ENCODE measurements at places on chromosomes 11 and 22. TPM values are rescaled to one million over a fixed set of nuclear protein-coding genes. Genes with fewer than 3 reads are reported as not detected.

GRCh38 chr11:122453586-122453985, 201.9 kb upstream of the UBASH3B start:
- DNase-seq = no peak

DNA sequence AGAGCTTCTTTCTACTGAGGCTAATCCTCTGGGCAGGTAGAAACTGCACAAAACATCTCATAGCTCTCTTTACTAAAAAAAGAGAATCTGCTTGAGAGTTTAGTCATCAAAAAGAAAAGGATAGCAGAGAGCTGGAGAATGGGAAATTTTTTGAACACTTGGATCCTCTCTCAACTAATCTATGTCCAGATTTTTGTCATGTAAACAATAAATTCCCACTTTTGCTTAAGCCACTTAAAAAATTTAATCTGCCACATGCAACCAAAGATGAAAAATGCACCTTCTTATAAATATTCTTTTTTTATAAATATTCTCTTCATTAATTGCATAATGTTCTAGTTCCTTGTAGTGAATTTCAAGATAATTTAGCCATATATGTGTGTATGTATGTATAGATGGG, 10.5 kb downstream of the OR5D16 start:
- no peak for DNase-seq

GRCh38 chr11:130477586-130478203, 29.2 kb downstream of the ADAMTS15 start:
- DNase-seq = no peak

- DNase-seq = no peak
These were observed 42.5 kb downstream of the DGCR2 start for GRCh38 chr22:19079691-19080090.

Gene TRPC6
- not detected for total RNA-seq
